Foreskin keratinocyte (primary cell): ENCODE measurements at places on chromosomes 2 and 18. TPM values are rescaled to one million over a fixed set of nuclear protein-coding genes. Genes with fewer than 3 reads are reported as not detected.

- no peak for DNase-seq
Observed at GRCh38 chr2:65071499-65072180, 15.4 kb downstream of the CEP68 start.

GRCh38 chr2:96541398-96542152, 5.0 kb downstream of the ARID5A start:
- DNase-seq = no peak

- DNase-seq = no peak
Observed at GRCh38 chr2:143935482-143935752, 584.5 kb downstream of the ZEB2 start.

- DNase-seq = no peak
Observed at GRCh38 chr2:225821351-225821750, 421.8 kb downstream of the NYAP2 start.

DNA sequence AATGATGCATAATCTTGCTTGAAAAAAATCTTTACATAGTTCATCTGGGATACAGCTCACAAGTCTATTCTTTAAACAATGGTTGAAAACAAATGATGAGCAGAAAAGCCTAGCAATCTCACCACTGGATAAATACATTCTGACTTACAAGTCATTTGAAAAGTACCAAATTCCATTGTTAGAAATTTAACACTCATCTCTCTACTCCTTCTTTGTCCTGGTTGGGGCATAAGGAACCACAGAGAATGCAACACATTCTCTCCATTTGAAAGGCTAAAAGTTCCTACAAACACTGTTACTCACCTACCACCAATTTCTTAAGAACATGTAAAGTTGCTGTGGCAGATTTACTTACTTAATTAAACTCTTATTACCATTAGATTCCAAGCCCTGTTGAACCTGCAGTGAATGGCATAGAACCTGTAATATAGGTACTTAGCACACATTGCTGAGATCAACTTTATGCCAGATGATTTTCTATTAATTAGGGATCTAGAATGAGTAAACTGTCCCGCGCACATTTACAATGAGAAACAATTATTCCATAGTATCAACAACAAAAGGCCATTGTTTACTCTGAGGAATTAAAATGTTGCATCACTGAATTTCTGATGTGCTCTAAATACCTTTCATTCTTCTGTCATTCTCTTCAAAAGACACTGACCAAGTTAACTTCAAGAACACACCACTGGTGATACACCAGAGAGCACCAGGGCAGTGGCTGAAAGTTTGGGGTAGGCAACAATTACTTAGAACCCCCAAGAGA, 69.6 kb downstream of the CABYR start:
- peak; percentile 50 for DNase-seq

GRCh38 chr2:150156415-150156814, 331.1 kb downstream of the RND3 start:
- no peak for DNase-seq

DNA sequence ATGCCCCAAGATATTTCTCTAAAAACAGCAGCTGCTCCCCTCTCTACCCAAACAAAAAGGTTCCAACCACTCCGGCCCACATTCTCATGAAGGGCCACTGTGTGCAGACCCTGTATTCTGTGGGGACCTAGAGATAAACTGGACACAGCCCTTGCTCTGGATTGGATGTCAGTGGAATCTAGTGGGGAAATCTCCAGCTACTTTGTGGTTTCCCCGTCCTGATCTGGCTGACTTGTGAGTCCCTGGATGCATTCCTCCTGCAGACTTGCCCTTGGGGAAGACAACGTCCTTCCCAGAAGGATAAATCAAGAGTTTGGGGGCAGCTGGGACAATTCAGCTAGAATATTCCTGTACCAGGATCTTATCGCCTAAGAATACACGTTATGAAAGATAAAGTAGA, 151.1 kb downstream of the FSHR start:
- DNase-seq = no peak

DNA sequence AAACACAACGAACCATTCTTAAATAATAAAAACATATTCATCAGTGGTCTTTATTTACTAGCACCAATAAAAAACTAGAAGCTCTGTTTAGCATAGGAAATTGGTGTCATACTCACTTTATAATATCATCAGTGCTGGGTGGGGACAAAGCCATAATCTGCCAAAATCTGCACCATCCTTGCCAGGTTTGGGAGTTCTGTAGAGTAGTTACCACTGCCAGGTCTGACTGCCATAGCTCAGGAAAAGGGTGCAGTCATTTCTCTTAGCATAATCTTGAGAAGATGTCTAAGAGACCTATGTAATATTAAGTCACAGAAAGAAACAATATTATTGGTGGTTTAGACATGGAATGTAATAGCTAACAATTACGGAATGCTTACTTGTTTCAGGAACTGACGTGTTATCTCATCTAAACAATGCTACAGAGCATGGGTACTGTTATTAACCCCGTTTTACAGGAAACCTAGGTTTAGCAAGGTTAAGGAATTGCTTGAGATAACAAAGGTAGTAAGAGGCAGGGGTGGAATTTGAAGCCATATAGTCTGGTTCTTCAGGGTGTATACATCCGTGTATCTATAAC, 1.6 kb upstream of the MARCHF7 start:
- peak; percentile 55 for DNase-seq

GRCh38 chr2:85053802-85054201, 79.4 kb upstream of the TCF7L1 start:
- DNase-seq = peak; percentile 32

Gene ASXL2
- 20.5 and 21.1 TPM in 2 replicates for total RNA-seq

Gene FOSL2
- total RNA-seq = 35.6 and 38.5 TPM in 2 replicates
